ENCODE measurements at places on chromosomes 6 and 20.

GRCh38 chr6:125974214-125974866 is 12.0 kb upstream of the TRMT11 start:
- DNase-seq = no peak

DNA sequence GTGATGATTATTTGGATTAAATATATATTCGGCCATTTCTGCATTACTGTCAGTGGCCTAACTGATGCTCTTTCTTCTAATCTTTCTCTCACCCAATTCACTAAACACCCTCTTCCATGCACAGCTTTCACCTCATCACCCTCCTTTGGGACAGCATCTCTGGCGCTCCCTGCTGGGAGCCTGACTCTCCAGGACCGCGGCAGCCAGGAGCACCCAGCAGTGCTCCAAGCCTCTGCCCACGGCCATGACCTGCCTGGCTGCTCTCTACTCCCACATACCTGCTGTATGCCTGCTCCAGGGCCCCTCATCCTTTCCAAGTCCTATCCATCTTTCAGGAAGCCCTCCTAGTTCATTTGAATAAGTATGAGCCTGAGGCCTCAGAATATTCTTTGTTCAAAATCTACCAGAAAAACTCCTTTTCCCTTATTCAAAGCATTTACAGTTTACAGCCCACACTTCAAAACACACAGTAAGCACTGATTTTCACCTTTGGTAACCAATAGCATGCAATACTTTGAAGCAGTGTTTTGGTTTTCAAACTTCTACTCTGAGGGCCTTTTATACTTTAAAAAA is 15.2 kb downstream of the CTCFL start:
- DNase-seq = no peak

- no peak for DNase-seq
Observed at GRCh38 chr6:91435630-91436029, 848.8 kb upstream of the MAP3K7 start.

- DNase-seq = no peak
Observed at GRCh38 chr20:41196653-41197225, 59.4 kb downstream of the PLCG1 start.

GRCh38 chr6:98498866-98499265 is 335.5 kb upstream of the POU3F2 start:
- DNase-seq = no peak

- no peak for DNase-seq
Observed at GRCh38 chr6:49633541-49633940, 3.1 kb downstream of the RHAG start.

DNA sequence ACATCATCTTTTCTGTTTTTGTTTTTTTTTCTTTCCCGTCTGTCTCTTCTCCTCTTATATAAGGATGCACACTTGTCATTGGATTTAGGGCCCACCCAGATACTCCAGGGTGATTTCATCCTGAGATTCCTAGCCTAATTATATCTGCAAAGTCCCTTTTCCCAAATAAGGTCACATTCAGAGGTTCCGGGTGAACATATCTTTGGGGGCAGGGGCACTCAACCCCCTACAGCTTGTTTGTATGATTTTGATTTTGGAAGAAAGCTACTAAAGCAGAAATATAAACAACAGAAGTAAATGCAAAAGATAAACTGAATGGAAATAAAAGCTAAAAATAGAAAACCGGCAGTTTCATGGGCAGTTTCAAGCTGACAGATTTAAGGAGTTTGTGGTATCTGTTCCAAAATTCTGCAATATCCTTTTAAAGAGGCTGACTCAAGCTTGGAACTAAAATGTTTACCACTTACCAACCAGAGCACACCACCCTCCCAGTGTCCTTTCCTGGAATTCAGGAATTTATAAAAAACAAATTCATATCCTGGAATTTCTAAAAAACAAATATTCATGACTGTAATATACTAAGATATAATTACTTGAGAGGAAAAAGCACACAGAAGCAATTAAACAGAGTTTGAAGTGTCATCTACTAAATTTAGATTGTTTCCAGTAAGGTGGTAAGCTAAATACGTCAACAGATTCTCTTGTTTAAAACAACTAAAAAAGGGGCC is 100.0 kb upstream of the CARMIL1 start:
- DNase-seq = no peak

GRCh38 chr6:5174244-5174643 is 86.5 kb downstream of the LYRM4 start:
- DNase-seq = peak; percentile 49

- no peak for DNase-seq
Observed at GRCh38 chr6:168660400-168660945, 219.5 kb downstream of the SMOC2 start.

- no peak for DNase-seq
Observed at GRCh38 chr6:31053873-31054272, 43.6 kb downstream of the MUC22 start.

DNA sequence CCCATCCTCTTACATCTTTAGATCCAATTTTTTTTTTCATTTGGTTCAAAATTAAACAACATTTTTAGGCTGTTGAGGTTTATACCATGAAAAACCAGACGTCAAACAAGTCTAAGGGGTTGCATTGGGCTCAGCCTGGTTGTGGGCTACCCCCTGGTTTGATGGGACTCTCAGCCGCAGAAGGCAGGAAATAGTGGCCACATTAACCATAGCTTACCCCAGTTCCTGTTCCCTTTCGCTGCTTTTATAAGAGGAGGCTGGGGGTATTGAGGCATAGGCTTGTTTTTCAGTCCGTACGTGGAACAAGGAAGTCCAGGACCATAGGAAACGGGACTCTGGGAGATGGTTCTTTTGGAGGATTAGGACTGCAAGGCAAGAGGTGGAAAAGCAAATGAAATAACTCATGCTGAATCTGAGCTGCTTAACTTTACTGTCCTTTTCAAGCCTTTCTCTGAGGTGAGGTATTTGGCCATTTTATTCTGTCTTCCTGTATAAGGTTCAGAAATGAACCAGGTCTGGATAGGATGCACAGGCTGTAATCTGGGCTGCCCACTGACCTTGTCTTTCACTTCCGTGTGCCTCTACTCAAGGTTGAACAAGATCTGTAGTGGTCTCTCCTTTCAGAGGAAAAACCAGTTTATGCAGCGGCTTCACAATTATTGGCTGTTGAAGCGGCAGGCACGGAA is 7.7 kb downstream of the BRPF3 start:
- DNase-seq = peak; percentile 88

DNA sequence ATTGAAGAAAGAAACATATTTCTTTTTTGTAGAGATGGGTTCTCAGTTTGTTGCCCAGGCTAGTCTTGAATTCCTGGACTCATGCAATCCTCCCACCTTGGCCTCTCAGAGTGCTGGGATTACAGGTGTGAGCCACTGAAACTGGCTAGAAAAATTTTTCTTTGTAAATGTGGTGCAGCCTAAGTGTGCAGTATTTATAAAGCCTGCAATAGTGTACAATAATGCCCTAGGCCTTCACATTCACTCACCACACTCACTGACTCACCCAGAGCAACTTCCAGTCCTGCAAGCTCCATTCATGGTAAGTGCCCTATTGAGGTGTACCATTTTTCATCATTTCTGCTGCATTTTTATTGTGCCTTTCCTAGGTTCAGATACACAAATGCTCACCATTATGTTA is 31.4 kb downstream of the NHSL1 start:
- DNase-seq = no peak

GRCh38 chr20:58810116-58810878 is 40.4 kb downstream of the GNAS-AS1 start:
- DNase-seq = no peak

GRCh38 chr20:34180460-34181120 is 60.6 kb upstream of the ASIP start:
- no peak for DNase-seq

GRCh38 chr6:41147917-41148316 is 6.2 kb downstream of the TREML1 start:
- DNase-seq = no peak

- no peak for DNase-seq
Observed at GRCh38 chr6:65450451-65450850, 256.6 kb downstream of the EYS start.

- DNase-seq = no peak
Observed at GRCh38 chr20:5522422-5522821, 205.7 kb upstream of the PROKR2 start.

DNA sequence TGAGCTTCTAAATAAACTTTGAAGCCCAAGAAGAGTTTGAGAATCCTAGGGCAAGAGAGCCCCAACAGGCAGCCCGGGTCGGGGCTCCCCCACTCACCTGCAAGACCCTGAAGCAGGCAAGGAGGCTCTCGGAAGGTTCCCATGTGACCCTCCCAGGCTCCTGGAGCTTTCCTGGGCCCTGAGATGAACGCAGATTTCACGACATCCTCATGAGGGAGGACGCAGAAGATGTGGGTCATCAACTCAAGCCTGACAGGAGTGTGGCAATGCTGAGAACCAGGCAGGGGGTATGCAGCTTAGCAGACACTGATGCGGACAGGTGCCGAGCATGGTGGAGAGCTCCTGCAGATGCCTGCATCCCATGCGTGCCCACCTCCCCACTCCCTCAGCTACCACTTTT is 184.5 kb upstream of the SLC24A3 start:
- DNase-seq = no peak

DNA sequence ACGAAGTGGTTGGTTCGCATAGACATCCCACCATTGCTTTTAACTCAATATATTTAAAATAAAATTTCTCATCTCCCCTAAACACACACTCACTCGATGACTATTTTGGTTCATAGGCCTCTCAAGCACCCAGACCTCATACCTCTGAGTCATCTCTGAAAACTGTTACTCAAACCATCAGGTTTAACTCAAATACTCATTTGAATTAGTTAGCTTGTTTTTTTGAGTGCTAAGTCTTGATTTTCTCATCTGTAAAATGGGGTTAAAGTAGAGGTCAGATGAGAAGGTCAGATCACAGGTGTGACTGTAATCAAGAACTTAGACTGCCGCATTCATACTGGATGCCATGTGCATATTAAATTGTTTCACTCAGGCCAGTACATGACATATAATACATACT is 243.9 kb upstream of the TENT5A start:
- DNase-seq = no peak

DNA sequence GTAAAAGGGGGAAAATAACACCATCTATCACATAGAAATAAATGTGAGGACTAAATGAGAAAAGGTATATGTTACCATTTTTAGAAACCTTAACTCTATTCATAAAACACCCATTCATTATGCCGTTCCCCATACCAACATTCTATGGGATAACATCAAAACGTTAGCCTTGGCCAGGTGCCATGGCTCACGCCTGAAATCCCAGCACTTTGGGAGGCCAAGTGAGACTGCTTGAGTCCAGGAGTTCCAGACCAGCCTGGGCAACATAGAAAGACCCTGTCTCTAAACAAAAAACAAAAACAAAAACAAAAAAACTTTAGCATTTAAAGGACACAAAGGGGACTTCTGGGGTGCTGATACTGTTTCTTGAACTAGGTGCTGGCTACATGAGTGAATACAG is 1.3 kb downstream of the PIGU start:
- no peak for DNase-seq

GRCh38 chr6:48144021-48144420 is 33.0 kb upstream of the PTCHD4 start:
- no peak for DNase-seq

- peak; percentile 39 for DNase-seq
Observed at GRCh38 chr6:139540276-139540675, 165.8 kb upstream of the CITED2 start.

- DNase-seq = no peak
Observed at GRCh38 chr6:70503813-70504465, 62.8 kb upstream of the SDHAF4 start.

GRCh38 chr6:15200087-15200486 is 45.8 kb upstream of the JARID2 start:
- DNase-seq = no peak

- DNase-seq = no peak
Observed at GRCh38 chr6:125511809-125512396, 210.1 kb upstream of the HDDC2 start.

DNA sequence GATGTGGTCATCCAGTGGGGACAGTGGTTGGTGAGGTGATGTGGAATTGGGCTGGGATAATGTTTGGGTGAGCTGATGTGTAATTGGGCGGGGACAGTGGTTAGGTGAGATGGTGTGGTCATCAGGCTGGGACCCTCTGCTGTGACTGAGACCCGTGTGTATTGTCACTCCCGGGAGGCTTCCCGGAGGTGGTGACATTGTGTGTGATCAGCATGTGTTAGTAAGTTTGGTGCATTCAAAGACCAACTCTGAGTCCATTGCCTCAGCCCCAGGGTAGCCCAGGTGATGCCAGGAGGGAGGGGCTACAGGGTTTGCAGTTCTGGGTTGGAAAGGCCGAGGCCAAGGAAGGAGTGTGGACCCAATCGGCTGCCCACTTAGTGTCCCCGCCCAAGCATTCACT is 375.5 kb downstream of the TAF4 start:
- DNase-seq = no peak

GRCh38 chr6:71289039-71289801 is 609 bp downstream of the OGFRL1 start:
- peak; percentile 48 for DNase-seq

DNA sequence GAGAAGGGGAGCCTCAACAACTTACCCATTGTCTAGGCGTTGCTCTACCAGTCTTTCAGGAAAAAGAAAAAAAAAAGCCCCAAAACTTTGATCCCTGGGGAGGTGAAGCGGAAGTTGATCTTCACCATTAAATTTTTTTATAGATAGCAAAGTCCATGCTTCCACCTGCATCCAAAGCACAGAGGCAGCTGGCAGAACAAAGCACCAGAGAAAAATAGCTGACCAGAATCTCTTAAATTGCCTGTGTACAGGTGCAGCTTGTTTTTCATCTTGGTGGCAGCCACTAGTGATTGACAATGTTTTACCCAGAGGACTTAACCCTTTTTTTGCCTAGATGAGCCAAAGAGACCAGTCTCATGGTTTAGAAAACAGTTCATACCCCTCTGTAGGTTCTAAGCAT is 86.0 kb downstream of the MYB start:
- no peak for DNase-seq

GRCh38 chr6:104229057-104229456 is 630.7 kb downstream of the HACE1 start:
- DNase-seq = no peak

GRCh38 chr6:33620158-33620855 is 815 bp upstream of the ITPR3 start:
- DNase-seq = peak; percentile 19

GRCh38 chr6:156851454-156851921 is 74.3 kb downstream of the ARID1B start:
- DNase-seq = no peak

- DNase-seq = peak; percentile 38
Observed at GRCh38 chr20:49668181-49668877, 45.3 kb downstream of the B4GALT5 start.

DNA sequence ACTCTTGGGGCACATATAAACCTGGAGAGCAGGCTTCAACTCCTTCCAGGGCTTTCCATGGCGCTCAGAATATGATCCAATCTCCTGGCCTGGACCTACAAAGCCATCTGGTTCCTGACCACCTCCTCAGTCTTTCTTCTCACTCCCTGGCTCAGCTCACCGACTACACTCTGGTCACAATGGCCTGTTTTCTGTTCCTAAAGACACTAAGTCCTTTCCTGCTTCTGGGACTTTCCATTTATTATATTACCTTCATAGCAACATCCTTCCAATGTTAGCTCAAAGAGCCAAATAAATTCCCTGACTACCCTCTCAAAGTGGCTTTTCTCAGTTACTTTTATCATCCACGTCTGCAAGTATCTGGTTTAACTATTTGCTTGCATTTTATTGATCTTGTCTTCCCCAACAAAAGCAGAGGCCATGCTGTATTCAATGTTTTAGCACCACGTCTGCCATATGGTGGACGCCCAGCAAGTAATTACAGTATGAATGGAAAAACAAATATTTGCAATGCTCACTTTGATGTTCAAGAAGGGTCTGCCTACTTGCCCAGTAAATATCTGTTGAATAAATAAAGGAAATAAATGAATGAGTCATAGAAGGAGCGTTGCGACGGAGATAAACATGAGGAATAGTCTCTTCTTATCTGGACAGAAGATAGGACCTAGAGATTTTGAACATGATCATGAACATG is 328.4 kb downstream of the ESR1 start:
- DNase-seq = no peak

GRCh38 chr6:82145926-82146452 is 101.6 kb downstream of the IBTK start:
- no peak for DNase-seq
